ENCODE measurements at places on chromosomes 5 and 9.

GRCh38 chr5:69449511-69449910 lies 34.6 kb downstream of the MARVELD2 start:
- DNase-seq: no peak

GRCh38 chr5:13378091-13378490 lies 566.4 kb downstream of the DNAH5 start:
- DNase-seq: no peak

- DNase-seq: no peak
Measured at GRCh38 chr9:115010874-115011273, 80.5 kb upstream of the TNFSF8 start.

DNA sequence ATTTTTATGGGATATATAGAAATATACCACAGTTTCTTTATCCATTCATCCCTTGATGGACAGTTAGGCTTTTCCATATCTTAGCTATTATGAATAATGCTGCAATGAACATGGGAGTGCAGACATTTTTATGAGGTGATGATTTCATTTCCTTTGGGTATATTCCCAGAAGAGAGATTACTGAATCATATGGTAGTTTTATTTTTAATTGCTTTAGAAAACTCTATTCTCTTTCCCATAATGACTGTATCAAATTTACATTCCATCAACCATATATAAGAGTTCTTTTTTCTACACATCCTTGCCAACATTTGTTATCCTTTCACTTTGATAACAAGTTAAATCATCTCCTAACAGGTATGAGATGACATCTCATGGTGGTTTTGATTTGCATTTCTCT lies 821.6 kb downstream of the TLE1 start:
- no peak for DNase-seq

DNA sequence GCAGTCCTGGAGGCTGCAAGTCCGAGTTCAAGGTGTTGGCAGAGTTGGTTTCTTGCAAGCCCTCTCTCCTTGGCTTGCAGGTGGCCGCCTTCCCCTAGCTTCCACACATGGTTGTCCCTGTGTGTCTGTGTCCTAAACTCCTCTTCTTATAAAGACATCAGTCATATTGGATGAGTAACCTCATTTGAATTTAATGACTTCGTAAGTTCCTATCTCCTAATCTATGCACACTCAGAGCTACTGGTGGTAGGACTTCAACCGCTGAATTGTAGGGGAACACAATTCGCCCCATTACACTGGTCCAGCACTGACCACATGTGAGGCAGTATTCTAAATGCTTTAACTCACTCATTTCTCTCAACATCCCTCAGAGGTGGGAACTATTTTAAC lies 25.9 kb upstream of the ADAMTS2 start:
- DNase-seq: no peak

DNA sequence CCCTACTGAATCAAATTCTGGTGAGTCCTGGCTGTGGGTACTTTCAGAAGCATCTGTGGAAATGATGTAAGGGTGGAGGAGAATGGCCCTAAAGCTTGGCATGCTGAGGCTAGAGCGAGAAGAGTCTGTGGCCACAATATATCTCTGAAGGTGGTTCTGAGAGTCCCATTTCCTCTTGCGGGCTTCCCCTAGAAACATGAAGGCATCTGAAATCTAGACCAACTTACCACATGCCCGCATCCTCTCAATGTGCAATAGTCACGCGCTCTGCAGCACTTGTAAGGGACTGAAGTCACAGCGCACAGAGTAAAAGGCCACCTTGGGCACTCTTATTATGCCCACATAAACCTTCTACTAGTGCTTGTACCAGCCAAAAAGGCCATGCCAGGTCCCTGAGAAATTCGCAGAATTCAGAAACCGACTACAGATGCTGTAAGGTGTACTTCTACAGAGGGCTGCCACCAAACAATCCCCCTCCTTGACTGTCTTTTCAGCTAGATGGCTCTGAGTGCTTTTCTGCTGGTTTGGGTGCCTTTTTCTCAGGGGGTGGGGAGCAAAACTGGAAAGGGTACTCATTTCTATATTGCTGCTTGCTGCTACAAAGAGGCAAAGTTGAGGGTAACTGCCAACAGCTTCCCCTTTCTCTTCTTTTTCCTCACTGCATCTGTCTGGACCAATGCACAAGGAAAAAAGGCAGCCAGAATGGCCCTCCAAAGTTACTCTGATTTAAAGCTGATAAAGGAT lies 107.3 kb downstream of the ZDHHC21 start:
- DNase-seq: no peak
